HT1080 (cell line): ENCODE measurements at places on chromosomes 7 and 10. TPM values are rescaled to one million over a fixed set of nuclear protein-coding genes. Genes with fewer than 3 reads are reported as not detected.

Gene WBP1L
- total RNA-seq, result 19.0 and 25.7 TPM in 2 replicates

Gene HOXA5
- total RNA-seq, result 1.7 and 1.9 TPM in 2 replicates

Gene FZD1
- total RNA-seq, result 6.2 and 8.5 TPM in 2 replicates

Gene COL1A2
- total RNA-seq, result 0.26 and 0.47 TPM in 2 replicates

DNA sequence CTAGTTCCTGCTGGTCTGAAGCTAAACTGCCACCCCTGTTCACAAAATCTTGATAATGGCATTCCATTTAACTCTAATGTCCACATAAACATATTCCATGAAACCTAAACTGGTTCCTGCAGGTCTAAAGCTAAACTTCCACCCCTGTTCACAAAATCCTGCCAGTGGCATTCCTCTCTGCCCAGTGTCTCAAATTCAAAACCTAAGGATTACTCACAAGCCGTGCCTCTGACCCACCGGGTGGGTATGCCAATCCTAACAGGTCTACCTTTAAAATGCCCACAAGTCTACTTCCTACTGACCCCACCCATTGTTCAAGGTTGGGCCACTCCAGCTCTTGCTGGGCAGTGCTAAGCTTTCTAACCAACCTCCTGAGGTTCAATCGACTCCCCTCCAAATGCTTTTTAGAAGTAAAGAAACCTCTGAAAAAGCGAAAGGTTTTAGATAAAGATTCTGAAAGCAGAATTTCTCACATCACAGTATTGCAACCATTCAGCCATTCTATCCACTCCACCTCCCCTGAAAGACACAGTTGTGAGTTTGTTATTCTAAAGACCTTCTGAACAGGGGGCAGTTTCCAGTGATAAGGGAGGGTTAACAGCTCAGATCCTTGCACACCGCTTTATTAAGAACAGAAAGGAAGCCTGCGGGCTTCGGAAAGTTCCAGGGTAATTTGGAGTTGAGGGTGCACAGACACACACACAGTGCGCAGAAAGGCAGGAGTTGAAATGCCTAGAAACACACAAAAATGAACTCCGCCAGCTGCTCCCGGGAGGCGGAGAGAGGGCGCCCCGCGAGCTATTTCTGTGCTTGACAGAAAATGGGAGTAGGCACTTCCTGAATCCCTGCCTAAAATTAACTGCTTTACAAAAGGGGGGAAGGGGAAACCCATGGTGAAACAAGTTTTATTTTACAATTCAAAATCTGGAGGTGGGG is 87.7 kb downstream of the TNS3 start:
- no peak for DNase-seq

Gene OR2A1
- not detected in 2 replicates for total RNA-seq

Gene MBL2
- not detected in 2 replicates for total RNA-seq

Gene HTR7
- total RNA-seq, result 16.8 and 19.4 TPM in 2 replicates

Gene CABCOCO1
- not detected in 2 replicates for total RNA-seq

DNA sequence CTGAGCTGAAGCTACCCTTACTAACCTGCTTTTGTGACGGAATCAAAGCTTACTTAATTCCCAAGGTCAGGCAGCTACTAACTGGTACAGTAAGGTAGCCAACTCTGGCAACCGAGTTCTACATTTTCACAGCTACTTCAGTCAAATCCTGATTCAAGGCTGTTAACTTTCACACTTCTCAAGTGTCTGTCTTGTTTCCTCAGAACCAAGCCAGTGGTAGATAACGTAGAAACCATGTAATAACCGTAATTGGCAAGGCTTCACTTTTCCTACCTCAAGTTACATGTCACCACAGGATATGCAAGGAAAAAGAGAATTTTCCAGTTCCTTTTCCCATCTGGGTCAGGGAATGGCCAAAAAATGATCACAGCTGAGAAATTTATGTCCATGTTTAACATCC is 746.7 kb downstream of the NRG3 start:
- DNase-seq, result no peak

DNA sequence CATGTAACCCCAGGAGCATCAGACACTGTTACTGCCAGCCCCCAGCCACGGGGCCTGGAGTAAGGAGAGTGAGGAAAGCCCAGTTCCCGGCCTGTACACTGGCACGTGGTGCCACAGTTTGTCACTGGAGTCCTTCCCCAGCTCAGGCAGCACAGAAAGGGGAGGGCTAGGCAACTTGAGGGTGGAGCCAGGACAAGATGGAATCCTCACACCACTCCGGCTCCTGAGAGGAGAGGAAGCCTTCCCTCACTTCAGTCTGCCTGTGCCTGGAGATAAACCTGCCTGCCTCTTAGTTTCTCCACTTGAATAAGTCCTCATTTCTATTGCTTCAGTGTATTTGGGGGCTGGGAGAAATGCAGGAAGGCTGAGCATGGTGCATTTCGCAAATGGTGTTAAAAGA is 176.0 kb downstream of the KIAA1217 start:
- DNase-seq, result no peak

GRCh38 chr7:116284390-116284789 is 74.1 kb downstream of the TES start:
- DNase-seq, result peak; percentile 42

Gene INHBA
- total RNA-seq, result 1.1 and 1.7 TPM in 2 replicates

Gene PNLIPRP2
- total RNA-seq, result not detected in 2 replicates

GRCh38 chr7:127438836-127439235 is 46.3 kb upstream of the ZNF800 start:
- no peak for DNase-seq

Gene ADAMTS14
- total RNA-seq, result under 0.01 TPM in 1 of 2 replicates, not detected in the other

DNA sequence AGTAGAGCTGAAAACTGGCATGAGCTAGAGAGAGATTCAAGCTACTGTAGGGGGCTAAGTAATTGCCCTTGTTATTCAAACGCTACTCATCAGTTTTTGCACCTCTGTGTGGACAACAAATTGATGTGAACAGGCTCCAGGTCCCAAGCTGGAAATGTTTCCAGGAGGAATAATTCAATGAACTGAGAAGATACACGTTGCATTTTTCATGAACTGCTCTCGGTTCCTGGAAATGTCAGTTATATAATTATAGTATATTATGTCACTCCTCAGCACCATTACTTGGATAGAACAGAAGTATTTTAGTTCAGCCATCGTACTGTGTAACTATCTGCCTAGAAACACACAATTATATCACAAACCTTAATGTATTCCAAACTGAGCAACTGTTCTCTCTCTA is 65.9 kb upstream of the A1CF start:
- no peak for DNase-seq

- DNase-seq, result peak; percentile 91
Observed at GRCh38 chr10:3782451-3783315, 2.3 kb downstream of the KLF6 start.

Gene GRID2IP
- not detected in 2 replicates for total RNA-seq

DNA sequence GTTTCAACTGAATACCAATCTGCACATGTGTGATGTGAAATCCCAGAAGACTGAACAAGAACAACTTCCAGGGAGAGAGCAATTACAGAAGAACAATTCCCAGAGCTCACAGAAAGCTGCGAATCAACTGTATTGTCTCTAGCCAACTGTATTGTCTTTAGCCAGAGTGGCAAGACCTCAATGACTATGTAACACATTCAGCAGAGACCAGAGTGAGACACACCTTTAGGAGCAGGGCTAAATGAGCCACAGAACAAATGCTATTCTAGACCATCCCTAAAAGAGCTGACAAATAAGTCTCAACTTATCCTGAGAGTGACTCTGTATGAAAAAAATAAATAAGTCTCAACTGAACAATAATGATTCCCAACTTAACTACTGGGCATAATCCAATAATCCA is 72.0 kb downstream of the KMT2C start:
- no peak for DNase-seq

- DNase-seq, result no peak
Observed at GRCh38 chr7:27151341-27151930, 947 bp downstream of the HOXA3 start.

- DNase-seq, result no peak
Observed at GRCh38 chr10:129131457-129132132, 335.4 kb upstream of the MGMT start.
